ENCODE measurements at places on chromosomes 3 and 15.

GRCh38 chr15:96181873-96182301 lies 148.6 kb upstream of the NR2F2 start:
- no peak for DNase-seq

GRCh38 chr3:67809370-67809935 lies 155.0 kb upstream of the SUCLG2 start:
- no peak for DNase-seq

GRCh38 chr3:31432897-31433678 lies 99.6 kb upstream of the STT3B start:
- no peak for DNase-seq

GRCh38 chr15:98690272-98690950 lies 42.1 kb downstream of the IGF1R start:
- DNase-seq, result no peak

DNA sequence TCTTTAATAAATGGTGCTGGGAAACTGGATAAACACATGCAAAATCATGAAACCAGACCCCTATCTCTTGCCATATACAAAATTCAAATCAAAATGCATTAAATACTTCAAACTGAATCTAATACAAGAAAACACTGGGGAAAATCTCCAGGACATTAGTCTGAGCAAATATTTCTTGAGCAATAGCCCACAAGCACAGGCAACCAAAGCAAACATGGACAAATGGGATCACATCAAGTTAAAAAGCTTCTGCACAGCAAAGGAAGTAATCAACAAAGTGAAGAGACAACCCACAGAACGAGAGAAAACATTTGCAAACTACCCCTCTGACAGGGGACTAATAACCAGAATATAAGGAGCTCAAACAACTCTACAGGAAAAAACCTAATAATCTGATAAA lies 6.3 kb downstream of the ANKRD28 start:
- DNase-seq, result no peak

DNA sequence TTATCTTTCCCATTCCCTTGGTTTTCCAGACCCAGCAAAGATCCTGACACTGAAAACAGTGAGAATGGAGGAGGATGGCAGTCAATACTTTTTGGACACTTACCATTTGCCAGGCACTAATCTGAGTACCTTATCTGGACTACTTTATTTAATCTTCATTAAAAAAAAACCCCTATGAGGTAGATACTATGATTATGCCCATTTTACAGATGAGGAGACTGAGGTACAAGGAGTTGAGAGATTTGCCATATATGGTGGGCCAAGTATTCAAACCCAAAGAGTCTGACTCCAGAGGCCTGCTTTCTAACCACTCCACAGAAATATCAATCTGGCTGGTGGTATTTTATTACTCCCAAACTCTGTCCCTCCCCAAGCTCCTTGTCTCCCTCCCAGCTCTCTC lies 19.6 kb downstream of the HCN4 start:
- no peak for DNase-seq
